ENCODE measurements at places on chromosomes 6 and 20. TPM values are rescaled to one million over a fixed set of nuclear protein-coding genes. Genes with fewer than 3 reads are reported as not detected.

DNA sequence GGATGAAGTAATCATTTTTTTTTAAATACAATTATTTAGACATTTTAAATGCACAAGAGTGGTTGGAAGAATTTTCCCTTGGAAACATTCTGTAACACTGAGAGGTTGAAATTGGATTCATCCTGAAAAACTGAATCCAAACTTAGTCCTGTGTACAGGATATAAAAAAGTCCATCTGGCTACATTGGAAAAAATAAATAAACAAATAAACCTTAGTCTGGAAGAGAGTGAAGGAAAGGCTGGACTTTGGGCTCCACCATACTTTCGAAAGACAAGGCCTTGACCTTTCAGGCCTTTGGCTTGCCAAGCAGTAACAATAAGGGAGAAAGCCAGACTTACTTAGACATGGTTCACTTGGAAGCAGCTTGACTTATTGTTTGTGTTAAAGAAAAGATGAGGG lies 664.3 kb downstream of the TENT5A start:
- no peaks in the 10 kb centered on the region for H3K27me3 ChIP-seq
- no peaks in the 10 kb centered on the region for H3K4me1 ChIP-seq

DNA sequence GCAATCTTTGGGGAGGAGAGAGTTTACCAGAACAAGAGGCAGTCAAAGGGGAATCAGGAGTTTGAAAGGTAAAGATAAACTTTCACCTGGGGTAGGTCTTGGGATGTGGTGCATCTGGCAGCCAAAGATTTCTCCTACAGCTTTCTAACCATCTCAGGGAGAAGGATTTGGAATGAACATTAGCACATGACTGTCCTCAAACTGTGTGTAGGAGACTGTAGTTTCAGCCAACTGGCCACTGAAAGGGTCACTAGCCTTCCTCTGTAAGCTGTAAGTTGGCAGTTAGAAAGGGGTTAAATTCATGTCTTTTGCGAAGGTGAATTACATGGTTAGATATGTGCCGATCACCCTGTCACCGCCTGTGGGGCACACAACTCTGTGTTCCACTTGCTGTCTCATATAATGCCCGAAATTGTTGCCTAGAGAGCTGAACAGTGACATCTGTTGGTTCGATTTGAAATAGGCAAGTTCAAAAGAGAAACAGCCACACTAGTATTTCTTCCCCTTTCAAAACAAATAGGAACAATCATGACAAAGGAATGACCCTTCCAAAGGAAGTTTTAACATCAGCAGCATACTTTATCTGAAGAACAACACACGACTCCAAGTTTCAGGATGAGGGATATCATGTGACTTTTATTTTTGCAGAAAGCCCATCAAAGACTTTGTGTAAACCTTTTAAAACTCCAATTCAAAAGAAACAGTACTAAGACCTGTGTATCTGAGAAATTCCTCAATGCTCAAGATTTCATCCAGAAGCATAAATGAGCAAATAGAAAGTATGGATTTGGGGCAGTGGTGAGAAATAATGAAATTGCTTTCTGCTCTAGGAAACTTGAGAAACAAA lies 1.1 kb upstream of the OPN5 start:
- H3K27me3 ChIP-seq = no peaks in the 10 kb centered on the region
- no peaks in the 10 kb centered on the region for H3K36me3 ChIP-seq
- H3K27ac ChIP-seq = no peak overlapping the region
- DNase-seq = peak; percentile 21
- H3K4me3 ChIP-seq = no peak overlapping the region
- no peaks in the 10 kb centered on the region for H3K4me1 ChIP-seq

GRCh38 chr6:162999575-163000285 lies 272.0 kb downstream of the PACRG start:
- no peak for DNase-seq
- no peak overlapping the region for H3K27ac ChIP-seq
- H3K4me3 ChIP-seq = no peak overlapping the region
- no peaks in the 10 kb centered on the region for H3K27me3 ChIP-seq
- H3K4me1 ChIP-seq = no peaks in the 10 kb centered on the region

DNA sequence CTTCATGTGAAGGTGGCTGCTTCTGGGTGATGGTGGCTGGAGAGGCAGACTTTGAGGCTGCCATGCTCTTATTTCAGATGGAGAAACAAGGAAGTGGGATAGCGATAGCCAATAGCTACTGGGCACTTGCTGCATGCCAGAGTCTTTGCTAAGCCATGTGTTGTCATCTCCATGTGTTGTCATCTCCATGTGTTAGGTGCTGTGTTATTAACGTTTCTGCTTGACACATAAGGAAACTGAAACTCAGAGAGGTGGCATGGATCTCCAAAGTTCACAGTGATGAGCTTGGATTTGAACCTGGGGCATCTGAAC lies 16.9 kb downstream of the KIAA1755 start:
- no peaks in the 10 kb centered on the region for H3K27me3 ChIP-seq
- H3K27ac ChIP-seq = no peak overlapping the region
- DNase-seq = no peak

GRCh38 chr6:2225422-2226392 lies 19.7 kb downstream of the GMDS start:
- H3K36me3 ChIP-seq = no peaks in the 10 kb centered on the region
- H3K27ac ChIP-seq = peak overlapping the region; percentile 74

DNA sequence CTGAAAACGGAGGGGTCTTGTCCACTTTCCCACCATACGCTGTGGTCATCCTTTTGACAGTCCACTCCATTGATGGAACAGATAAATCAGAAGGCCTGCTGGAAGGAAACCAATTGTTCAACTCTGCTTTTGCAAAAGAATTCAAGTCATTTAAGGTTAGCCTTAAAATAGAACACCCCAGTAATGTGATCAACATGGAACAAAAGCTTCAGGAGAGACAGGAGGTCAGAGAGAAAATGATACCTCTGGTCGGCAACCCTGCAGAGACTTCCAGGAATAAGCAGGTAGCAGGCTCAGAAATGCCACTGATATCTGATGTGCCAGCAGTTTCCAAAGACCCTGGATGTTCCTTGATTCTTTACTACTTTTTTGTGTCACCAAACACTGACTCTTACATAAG lies 39.6 kb upstream of the SHLD1 start:
- H3K27me3 ChIP-seq = no peaks in the 10 kb centered on the region
- H3K4me1 ChIP-seq = no peaks in the 10 kb centered on the region
- no peak overlapping the region for H3K4me3 ChIP-seq

DNA sequence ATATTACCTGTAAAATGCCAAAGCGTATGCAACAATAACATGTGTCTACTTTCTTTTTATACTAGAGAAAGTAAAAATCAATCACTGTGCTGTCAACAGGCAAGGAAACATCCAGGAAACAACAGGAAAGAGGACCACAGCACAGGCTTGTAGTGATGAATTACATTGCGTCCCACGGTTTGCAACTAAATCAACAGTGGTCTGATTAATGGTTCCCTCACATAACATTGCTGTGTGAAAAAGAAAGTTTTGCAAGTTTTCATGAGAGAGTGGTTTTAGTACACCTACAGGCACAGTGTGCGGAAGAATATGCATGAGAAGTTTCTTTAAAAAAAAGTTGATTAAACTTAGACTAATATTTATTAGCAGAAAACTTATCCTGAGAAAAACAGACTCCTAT lies 329.5 kb upstream of the HSF2 start:
- no peak overlapping the region for H3K4me3 ChIP-seq
- H3K36me3 ChIP-seq = no peaks in the 10 kb centered on the region
- H3K27me3 ChIP-seq = no peaks in the 10 kb centered on the region
- H3K27ac ChIP-seq = no peak overlapping the region
- H3K4me1 ChIP-seq = no peaks in the 10 kb centered on the region

DNA sequence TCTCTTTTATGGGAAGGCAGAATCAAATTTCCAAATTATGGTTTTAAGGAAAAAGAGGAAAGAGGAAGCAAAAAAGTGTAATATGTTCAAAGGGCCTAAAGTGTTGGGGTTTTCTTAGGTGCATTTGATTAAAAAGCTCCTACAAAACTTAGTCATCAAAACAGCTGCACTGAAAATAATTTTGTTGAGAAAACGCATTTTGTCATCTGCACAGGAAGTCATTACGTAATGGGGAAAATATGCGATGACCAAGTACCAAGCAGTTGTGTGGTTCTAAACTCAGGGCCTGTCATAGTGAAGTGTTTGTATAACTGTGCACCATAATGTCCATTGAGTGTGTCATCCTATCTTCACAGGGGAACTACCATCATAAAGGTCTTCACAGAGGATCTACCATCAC lies 15.6 kb downstream of the HAO1 start:
- H3K27me3 ChIP-seq = no peaks in the 10 kb centered on the region
- no peaks in the 10 kb centered on the region for H3K36me3 ChIP-seq
- no peak overlapping the region for H3K4me3 ChIP-seq
- H3K4me1 ChIP-seq = no peaks in the 10 kb centered on the region
- no peak overlapping the region for H3K27ac ChIP-seq
- DNase-seq = no peak

DNA sequence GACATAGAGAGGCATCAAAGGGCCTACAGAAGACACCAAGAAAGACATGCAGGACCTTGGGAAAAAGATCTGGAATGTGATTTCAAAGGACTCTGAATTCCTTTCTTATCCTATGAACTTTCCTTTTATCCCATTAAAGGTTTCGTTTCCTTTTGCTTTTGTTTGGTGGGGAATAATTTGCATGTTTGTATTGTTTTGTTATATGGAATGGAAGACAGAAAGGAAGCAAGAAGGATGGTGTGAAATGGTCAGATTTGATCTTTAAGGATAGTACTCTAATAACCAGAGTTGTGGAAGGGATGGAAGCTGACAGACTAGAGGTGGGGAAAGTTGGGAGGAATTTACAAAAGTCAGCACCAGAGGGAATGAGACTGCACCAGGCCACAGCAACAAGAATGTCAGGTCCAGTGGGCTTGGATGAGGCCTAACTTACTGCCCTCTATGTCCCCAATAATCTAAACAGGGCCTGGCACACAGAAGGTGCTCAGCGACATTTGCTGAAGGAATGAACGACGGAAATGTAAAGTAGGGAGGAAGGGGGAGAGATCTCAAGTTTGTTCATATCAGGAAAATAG lies 173.7 kb downstream of the FOXA2 start:
- H3K36me3 ChIP-seq = no peaks in the 10 kb centered on the region
- DNase-seq = no peak
- H3K4me3 ChIP-seq = no peak overlapping the region
- no peaks in the 10 kb centered on the region for H3K27me3 ChIP-seq
- H3K27ac ChIP-seq = peak overlapping the region; percentile 80

DNA sequence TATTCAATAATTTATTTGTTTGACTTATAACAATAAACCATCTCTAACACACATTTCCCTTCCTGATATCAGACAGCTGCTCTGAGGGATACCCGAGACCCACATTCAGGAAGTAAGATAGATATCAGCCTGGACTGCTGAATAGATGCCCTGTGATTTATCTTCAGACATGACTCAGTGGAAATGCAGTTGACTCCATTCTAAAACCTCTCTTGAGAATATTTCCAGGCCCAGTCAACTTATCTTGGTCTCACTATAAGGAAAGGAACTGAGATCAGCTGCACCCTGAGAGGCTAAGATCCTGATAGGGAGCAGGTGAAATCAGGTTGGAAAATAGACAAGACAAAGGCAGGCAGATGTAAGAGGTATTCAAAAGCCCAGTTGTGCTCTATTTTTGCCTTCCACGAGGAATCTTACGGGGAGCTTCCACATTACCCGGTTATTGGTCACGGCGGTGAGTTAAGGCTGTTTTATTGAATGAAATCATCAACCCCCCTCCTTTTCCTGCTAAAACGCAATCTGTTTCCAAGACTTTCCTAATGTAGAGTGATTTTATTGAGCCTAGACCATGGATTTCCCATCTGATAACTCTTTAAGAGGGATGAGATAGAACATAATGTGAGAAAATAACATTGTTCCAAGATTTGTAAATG lies 25.5 kb downstream of the C6orf15 start:
- H3K36me3 ChIP-seq = no peaks in the 10 kb centered on the region
- DNase-seq = no peak
- no peak overlapping the region for H3K27ac ChIP-seq
- no peaks in the 10 kb centered on the region for H3K27me3 ChIP-seq
- H3K4me1 ChIP-seq = no peaks in the 10 kb centered on the region
- H3K4me3 ChIP-seq = no peak overlapping the region

DNA sequence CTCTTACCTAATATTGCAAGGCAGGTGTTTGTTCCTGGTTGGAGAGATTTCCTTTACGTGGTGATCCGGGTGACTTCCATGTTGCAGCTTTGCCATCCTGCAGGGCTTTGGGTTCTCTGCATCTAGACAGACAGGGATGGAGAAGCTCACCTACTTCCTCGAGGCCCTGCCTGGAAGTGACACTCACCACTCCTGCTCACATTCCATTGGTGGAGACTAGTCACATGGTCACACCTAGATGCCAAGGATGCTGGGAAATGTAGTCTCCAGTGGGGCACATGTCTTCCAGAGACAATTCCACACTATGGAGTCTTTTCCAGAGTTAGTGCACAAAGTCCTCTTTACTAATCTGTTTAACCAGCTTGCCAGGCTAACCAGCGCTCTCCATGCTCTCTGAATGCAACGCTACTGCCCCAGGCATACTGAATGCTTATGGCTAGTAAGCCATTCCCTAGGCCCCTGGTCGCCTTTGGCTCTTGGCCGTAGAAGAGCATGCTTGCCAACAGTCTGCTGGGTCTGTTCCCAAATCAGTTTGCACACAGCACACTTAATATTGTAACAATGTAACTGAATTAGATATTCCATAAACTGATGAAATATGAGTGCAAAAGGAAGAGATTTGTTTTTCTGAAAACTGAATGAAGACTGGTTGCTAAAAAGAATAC lies 6.7 kb upstream of the KCNK15 start:
- no peak for DNase-seq
- H3K36me3 ChIP-seq = no peaks in the 10 kb centered on the region
- no peak overlapping the region for H3K4me3 ChIP-seq
- no peaks in the 10 kb centered on the region for H3K27me3 ChIP-seq
- H3K4me1 ChIP-seq = no peaks in the 10 kb centered on the region
- no peak overlapping the region for H3K27ac ChIP-seq

LIN28B gene
- not detected for total RNA-seq

ADGB gene
- not detected for total RNA-seq

FOXS1 gene
- total RNA-seq = 0.16 TPM

TP53RK gene
- total RNA-seq = 3.8 TPM

CGA gene
- total RNA-seq = not detected

HCK gene
- 0.71 TPM for total RNA-seq

HLA-DOB gene
- total RNA-seq = not detected

WFDC11 gene
- total RNA-seq = not detected

AGPAT4 gene
- total RNA-seq = 6.4 TPM
